ENCODE measurements at places on chromosomes 1 and 21.

DNA sequence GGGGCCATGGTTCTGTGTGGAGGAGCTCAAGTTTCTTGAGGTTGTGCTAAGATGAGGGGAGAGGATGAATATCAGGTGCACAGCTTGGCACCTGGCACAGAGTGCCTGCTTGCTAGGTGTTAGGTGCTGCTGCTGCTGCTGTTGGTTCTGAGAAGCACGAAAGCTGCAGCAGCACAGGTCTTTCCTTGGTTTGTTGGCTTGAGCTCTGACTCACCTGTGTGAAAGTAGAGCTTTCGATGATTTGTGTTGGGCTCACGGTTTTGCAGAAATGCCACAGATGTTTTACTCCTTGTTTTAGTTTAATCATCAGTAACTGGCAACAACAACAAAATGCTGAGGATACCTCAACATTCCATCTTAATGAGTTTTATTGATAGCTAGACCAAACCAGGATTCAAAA lies 221.6 kb downstream of the BRINP2 start:
- DNase-seq: no peak

- DNase-seq: no peak
These were observed 51.8 kb downstream of the POU2F1 start for GRCh38 chr1:167272369-167272957.

DNA sequence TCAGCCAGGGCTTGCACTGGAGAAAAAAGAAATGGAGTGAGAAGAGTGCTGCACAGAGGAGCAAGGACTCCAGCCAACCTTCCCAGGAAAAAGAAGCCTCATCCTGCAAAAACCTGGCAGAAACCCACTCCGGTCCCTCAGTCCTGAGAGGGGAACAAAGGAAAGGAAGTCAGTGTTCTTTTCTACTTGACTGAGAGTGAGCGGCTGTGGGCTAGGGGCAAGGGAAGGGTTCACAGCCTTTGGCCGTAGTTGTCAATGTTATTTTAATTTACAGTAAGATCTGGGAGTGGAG lies 8.9 kb upstream of the GOLT1A start:
- no peak for DNase-seq

DNA sequence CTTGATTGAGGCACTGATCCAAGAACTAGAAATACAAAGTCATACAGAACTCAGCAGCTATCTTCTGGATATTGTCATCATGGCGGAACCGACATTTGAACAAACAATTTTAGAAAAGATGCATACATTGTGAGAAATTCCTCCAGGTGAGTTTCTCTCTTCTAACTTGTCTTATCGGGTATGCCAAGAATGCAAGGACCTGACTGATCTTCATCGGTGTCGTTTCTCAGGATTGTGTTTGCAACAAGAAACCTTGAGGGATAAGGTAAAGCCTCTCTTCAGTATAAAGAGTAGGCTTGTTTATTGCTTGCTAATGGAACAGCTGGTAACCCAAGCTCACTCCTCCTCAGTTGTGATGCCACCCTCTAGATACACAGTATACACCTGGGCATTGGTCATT lies 62.2 kb downstream of the NME7 start:
- DNase-seq: no peak

DNA sequence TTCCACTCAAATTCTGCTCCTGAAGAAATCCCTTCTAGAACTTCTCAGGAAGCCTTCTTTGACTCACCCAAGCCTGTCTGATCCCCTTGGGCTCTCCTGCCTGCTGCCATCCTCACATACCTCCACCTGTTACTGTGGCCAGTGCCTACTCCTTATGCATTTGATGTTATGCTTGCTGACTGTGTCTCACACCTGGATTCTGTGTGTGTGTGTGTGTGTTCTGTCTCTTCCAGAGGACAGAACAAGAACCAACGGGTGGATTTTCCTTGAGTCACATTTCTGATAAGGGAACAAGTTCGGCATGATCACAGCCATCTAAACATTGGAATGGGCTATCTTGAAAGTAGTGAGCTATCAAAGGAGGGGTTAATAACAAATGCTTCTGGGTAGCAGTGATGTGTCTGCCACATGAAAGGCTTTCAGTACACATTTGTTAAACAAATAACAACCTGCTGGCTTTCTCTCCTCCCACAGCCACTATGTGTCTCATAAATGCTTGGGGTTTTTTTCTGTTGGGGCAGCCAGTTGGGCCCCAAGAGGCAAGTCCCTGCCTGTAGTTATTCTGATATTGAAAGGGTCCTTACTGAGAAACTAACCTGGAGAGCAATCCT lies 8.9 kb upstream of the GPR37L1 start:
- no peak for DNase-seq

- DNase-seq: no peak
These were observed 2.2 kb upstream of the TOR1AIP2 start for GRCh38 chr1:179879797-179880196.

DNA sequence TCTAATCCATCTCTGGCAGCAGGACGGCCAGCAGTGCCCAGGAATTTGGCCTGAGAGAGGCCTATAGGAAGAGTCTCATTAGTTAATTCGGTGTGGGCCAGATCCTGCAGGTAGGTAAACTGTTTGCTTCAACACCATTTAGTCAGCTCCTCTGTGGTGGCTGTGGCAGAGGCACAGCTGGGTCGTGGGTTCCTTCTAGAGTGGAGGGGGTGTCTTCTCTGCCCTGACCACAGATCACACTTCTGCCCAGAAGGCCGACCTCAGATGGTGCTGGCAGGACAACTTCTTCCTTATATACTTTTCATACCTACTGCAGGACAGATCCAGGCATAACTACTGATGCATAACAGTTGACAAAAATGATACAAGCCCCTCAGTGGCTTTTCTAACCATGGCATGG lies 281.4 kb downstream of the RPS6KC1 start:
- DNase-seq: no peak

- DNase-seq: peak; percentile 8
These were observed at the start of gene KISS1 for GRCh38 chr1:204196068-204196795. Gene KISS1, minus strand, starts transcription at chr1:204196491. Its CDS starts 3,615 bp downstream, at chr1:204192876.

DNA sequence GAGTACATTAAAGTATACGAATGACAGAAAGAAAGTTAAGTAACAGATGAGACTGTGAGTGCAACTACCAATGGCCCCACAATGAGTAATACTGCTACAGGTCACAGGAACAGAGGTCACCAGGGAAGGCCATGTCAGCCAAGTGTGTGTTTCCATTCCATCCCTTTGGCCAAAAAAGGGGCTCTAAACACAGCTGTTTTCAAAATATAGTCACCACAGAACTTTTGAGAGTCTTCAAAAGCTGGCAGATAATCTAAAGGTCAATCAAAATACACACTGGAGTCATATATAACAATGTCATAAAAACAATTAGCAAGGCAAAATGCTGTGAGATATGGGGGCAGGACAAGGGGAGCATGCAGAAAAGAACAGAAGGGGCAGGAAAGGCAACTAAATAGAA lies 10.2 kb downstream of the USP24 start:
- no peak for DNase-seq

DNA sequence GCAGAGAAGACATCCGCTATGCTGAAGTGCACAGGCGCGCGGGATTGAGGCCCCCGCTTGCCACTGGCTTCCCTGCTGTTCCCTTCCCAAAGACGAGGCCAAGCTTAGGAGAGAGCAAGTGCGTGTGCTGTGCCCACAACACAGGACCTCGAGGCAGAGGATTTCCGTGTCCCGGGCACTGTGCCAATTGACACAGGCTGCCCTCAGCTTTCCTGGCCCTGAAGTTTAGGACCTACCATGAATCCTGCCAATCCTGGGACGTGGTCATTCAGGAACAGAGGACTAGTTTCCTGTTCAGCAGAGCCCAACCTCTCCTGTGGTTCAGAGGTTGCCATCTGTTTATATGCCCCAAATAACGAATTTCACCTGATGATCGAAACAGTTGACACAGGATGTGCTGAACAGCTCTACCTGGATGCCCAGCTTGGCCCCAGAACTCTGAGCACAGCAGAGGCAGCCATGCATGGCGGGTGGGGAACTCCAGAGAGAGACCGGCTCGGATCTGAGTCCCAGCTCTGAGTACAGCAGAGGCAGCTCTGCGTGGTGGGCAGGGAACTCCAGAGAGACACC lies 22.0 kb downstream of the SLC37A1 start:
- no peak for DNase-seq

- DNase-seq: no peak
These were observed 35.7 kb upstream of the VAV3 start for GRCh38 chr1:108000620-108001111.
